Stomach (tissue), 19 donors: ENCODE measurements at places on chromosomes 3 and 15.

GRCh38 chr15:72092006-72092405, 25.9 kb downstream of the MYO9A start:
- H3K36me3 ChIP-seq = no peaks in the 10 kb centered on the region
- peaks cover 2% of the 10 kb centered on the region for H3K4me1 ChIP-seq
- no peaks in the 10 kb centered on the region for H3K27me3 ChIP-seq
- no peak overlapping the region for H3K27ac ChIP-seq
- DNase-seq = no peak

- H3K27me3 ChIP-seq = no peaks in the 10 kb centered on the region
- no peak overlapping the region for H3K27ac ChIP-seq
- no peak for DNase-seq
Measured at GRCh38 chr3:162938083-162938482, 1441.5 kb downstream of the OTOL1 start.

GRCh38 chr3:45554006-45554666, 40.4 kb upstream of the LIMD1 start:
- peak; percentile 31 for DNase-seq
- no peak overlapping the region for H3K4me3 ChIP-seq
- H3K4me1 ChIP-seq = peaks cover 31% of the 10 kb centered on the region
- H3K36me3 ChIP-seq = no peaks in the 10 kb centered on the region

GRCh38 chr15:73965758-73966113, 26.4 kb downstream of the STOML1 start:
- no peaks in the 10 kb centered on the region for H3K27me3 ChIP-seq
- H3K36me3 ChIP-seq = no peaks in the 10 kb centered on the region
- DNase-seq = no peak
- no peak overlapping the region for H3K27ac ChIP-seq
- no peak overlapping the region for H3K4me3 ChIP-seq

GRCh38 chr15:90178468-90179435, 22.4 kb upstream of the SEMA4B start:
- H3K4me1 ChIP-seq = peaks cover 20% of the 10 kb centered on the region
- H3K4me3 ChIP-seq = no peak overlapping the region
- no peaks in the 10 kb centered on the region for H3K27me3 ChIP-seq
- no peaks in the 10 kb centered on the region for H3K36me3 ChIP-seq

DNA sequence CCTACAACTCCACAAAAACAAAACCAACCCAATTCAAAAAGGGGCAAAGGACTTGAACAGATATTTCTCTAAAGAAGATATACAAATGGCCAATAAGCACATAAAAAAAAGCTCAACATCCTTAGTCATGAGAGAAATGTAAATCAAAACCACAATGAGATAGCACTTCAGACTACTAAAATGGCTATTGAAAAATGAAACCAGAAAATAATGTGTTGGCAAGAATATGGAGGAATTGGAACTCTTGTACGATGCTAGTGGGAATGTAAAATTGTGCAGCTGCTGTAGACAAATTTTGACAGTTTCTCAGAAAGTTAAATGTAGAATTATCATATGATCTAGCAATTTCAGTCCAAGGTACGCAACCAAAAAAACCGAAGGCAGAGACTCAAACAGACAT, 29.0 kb downstream of the KY start:
- DNase-seq = no peak
- no peaks in the 10 kb centered on the region for H3K36me3 ChIP-seq
- H3K27me3 ChIP-seq = no peaks in the 10 kb centered on the region

DNA sequence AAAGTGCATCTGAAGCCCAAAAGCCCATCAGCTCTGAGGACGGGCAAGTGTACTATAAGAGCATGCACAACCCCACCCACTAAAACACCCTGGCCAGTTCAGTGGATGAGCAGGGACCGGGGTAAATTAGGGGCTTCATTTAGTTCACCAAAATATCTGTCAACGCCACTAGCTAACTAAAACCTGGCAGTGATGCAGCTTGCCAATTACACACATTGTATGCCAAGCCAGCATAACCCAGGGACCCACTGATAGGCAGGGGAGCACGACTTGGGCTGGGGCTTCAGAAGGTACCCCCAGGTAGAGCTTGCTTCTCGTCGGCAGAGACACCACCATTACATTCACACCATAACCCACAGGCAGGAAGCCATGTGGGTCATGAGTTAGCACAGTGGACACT, 47.0 kb downstream of the PTPN23 start:
- peaks cover 84% of the 10 kb centered on the region for H3K36me3 ChIP-seq
- H3K4me3 ChIP-seq = no peak overlapping the region
- peaks cover 18% of the 10 kb centered on the region for H3K4me1 ChIP-seq
- no peaks in the 10 kb centered on the region for H3K27me3 ChIP-seq
- no peak overlapping the region for H3K27ac ChIP-seq

- H3K36me3 ChIP-seq = no peaks in the 10 kb centered on the region
- H3K4me1 ChIP-seq = peaks cover 47% of the 10 kb centered on the region
- no peak overlapping the region for H3K4me3 ChIP-seq
- no peak for DNase-seq
- H3K27ac ChIP-seq = no peak overlapping the region
Measured at GRCh38 chr3:157125101-157125500, 34.8 kb downstream of the CCNL1 start.

DNA sequence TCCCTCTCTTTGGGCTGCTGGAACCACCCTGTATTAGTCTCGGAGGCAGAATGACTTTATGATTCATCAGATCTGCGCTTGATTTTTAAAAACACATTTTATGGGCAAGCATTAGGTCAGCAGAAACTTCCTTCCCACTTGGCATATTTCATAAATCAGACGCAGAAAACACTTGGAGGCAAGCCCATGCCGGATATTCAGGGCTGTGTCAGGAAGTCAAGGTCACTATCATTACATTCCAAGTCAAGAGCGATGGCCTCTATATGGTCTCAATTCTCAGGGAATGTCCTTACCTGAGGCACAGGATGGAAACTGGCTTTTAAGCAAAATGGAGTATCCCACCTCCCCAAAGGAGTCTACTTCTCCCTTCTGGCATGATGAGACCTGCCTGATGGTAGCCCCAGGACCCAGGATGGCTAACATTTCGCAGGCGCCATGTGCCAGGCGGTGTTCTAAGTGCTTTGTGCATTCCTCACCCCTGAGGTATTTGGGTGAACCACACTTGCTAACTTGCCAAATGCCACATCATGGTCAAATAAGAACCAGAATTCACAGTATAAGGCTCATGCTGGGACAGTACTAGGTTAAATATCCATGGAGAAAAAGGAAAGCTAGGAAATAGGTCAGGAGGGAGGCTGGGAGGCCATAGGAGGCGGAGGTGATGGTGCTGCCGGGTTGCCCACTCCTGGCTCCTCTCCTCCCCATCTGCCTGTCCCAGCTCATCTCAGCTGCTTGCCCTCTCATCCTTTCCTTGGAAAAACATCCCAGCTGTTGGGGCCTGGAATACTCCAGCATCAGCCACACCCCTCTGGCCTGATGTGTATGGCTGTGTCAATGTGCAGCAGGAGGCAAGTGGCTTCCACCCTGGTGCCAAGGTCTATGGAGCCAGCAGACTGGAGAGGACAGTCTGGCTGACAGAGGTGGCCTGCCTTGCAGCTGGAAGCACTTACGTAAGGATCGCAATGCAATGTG, 18.8 kb downstream of the BCL2L10 start:
- H3K4me1 ChIP-seq = peaks cover 18% of the 10 kb centered on the region
- H3K4me3 ChIP-seq = no peak overlapping the region
- no peak for DNase-seq
- H3K27me3 ChIP-seq = no peaks in the 10 kb centered on the region
- no peak overlapping the region for H3K27ac ChIP-seq
- no peaks in the 10 kb centered on the region for H3K36me3 ChIP-seq

GRCh38 chr3:10783360-10784351, 32.4 kb upstream of the SLC6A11 start:
- no peak overlapping the region for H3K4me3 ChIP-seq
- H3K4me1 ChIP-seq = no peaks in the 10 kb centered on the region
- peaks cover 35% of the 10 kb centered on the region for H3K27me3 ChIP-seq
- peak; percentile 11 for DNase-seq
- H3K27ac ChIP-seq = no peak overlapping the region

DNA sequence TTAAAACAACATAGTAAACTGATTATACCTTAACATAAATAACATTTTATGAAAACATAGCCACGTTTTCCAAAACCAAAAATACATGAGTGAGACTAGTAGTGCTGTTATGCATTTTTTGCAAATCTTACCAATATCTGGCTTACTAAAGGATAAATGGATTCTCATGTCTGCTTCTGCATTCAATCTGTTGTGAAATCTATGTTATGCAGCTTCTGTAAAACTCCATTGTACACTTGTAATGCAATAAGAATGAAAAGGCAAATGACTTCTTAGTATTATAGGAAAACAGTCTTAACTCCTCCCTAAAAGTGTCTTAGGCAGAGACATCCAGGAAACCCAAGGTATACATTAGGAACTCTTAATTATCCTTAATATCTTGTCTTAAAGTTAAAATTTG, 330.9 kb upstream of the THBS1 start:
- no peak overlapping the region for H3K27ac ChIP-seq
- H3K4me3 ChIP-seq = no peak overlapping the region
- H3K36me3 ChIP-seq = no peaks in the 10 kb centered on the region
- H3K27me3 ChIP-seq = no peaks in the 10 kb centered on the region
- no peaks in the 10 kb centered on the region for H3K4me1 ChIP-seq

DNA sequence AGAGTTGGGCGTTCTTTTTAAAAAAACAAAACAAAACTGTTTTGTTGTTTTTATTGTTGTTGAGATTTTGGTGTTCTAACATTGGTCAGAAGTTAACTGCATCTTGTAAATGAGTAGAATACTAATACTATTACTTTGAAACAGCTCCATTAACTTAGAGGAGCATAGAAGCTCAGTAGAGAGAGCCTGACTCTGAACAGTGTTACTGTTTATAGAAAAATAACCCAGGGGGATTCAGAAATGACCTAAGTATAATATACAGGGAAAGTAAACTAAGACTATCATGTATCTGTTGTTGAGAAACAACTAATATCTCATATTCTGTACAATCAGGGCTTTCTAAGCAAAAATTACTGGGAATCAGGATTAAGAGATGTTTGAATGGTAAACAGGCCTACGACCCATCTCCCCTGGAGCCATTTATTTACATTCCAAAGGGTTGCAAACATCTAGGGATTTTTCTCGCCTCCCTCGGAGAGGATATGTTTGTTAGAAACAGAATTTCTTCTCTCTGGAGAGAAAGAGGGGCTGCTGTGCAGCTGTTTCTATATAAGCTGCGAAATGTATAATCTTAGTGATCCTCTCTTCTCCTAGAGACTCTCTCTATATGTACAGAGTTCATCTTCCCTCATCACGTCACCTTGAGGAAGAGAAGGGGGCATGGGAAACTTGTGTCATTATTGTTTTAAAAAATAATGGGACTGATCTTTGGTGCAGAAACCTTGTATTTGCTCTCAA, 827.5 kb upstream of the DPPA4 start:
- H3K4me1 ChIP-seq = no peaks in the 10 kb centered on the region
- peak overlapping the region; percentile 5 for H3K4me3 ChIP-seq
- H3K27ac ChIP-seq = peak overlapping the region; percentile 51
- no peak for DNase-seq
- H3K36me3 ChIP-seq = no peaks in the 10 kb centered on the region

- DNase-seq = peak; percentile 97
- H3K4me3 ChIP-seq = peak within 1 kb of the TSS; percentile 98
- H3K4me1 ChIP-seq = peaks cover 55% of the 10 kb centered on the region
- H3K27me3 ChIP-seq = no peaks in the 10 kb centered on the region
- H3K27ac ChIP-seq = peak within 1 kb of the TSS; percentile 92
- peaks cover 7% of the 10 kb centered on the region for H3K36me3 ChIP-seq
Measured at GRCh38 chr15:42490671-42491538, at the start of gene ZNF106. ZNF106 (minus strand) TSS chr15:42491141; CDS start chr15:42472289, 18,852 bp downstream.

DNA sequence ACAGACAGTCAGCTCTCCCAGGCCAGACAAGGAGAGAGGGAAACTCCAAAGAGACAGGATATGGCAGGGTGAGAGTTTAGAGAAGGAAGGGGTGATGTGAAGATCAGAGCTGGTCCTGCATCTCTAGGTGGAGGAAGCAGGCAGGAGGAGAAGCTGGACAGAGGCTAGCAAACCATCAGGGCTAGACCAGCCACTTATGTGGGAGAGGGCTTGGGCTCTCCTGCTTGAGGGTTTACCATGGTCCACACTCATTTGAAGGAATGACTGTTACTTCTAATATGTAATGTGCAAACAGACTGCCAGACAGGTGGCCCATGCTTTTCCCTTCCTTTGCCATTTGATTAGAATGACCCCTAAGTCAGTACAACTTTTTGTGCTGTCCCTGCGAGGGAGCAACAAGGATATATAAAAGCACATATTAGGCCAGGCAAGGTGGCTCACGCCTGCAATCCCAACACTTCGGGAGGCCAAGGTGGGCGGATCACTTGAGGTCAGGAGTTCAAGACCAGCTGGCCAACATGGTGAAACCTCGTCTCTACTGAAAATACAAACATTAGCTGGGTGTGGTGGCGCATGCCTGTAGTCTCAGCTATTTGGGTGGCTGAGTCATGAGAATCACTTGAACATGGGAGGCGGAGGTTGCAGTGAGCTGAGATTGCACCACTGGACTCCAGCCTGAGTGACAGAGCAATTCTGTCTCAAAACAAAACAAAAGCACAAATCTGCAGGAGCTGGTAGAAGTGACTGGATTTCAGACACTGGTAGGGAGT, 41.0 kb upstream of the MANF start:
- H3K4me3 ChIP-seq = no peak overlapping the region
- H3K27me3 ChIP-seq = no peaks in the 10 kb centered on the region

DNA sequence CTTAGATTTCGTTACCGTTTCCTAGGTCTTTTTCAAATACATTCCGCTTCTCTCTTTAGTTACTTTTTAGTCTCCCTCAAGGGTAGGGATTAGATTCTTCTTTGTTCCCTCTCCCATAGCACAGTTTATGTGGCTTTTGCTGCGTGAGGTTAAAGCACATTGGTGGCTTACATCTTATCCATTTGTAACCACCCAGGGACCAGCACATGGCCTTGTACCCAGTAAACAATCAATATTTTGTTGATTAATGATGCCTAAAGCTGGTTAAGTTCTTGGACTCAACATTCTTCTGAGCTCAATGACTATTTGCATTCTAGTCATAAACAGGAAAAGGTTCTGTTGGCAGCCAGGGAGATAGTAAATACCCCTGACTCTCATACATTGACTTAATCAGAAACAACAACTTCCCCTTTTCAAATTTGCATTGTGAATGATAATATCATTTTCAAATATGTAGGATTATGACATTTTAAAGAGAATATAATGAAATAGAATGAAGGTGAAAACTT, 60.2 kb downstream of the CACNA1D start:
- H3K36me3 ChIP-seq = no peaks in the 10 kb centered on the region
- peaks cover 5% of the 10 kb centered on the region for H3K4me1 ChIP-seq

GRCh38 chr15:94297558-94297957, 66.2 kb downstream of the MCTP2 start:
- H3K4me1 ChIP-seq = peaks cover 23% of the 10 kb centered on the region
- no peaks in the 10 kb centered on the region for H3K27me3 ChIP-seq
- DNase-seq = peak; percentile 43
- no peak overlapping the region for H3K27ac ChIP-seq

- H3K27ac ChIP-seq = no peak overlapping the region
- no peaks in the 10 kb centered on the region for H3K27me3 ChIP-seq
- no peak for DNase-seq
- H3K36me3 ChIP-seq = peaks cover 7% of the 10 kb centered on the region
- H3K4me1 ChIP-seq = peaks cover 16% of the 10 kb centered on the region
- H3K4me3 ChIP-seq = no peak overlapping the region
Measured at GRCh38 chr3:120652281-120652680, 29.8 kb downstream of the HGD start.

GRCh38 chr3:107523289-107523538, 452 bp downstream of the BBX start:
- H3K27me3 ChIP-seq = no peaks in the 10 kb centered on the region
- H3K4me1 ChIP-seq = peaks cover 23% of the 10 kb centered on the region
- DNase-seq = no peak
- H3K27ac ChIP-seq = peak overlapping the region; percentile 96
- peak overlapping the region; percentile 69 for H3K4me3 ChIP-seq

- peaks cover 12% of the 10 kb centered on the region for H3K27me3 ChIP-seq
- no peak overlapping the region for H3K27ac ChIP-seq
- DNase-seq = no peak
- no peak overlapping the region for H3K4me3 ChIP-seq
Measured at GRCh38 chr15:74138642-74139041, 8.3 kb downstream of the ISLR2 start.
